Heart left ventricle (tissue), 16 donors: ENCODE measurements at places on chromosomes 16 and 17. TPM values are rescaled to one million over a fixed set of nuclear protein-coding genes. Genes with fewer than 3 reads are reported as not detected.

The KRT36 gene
- total RNA-seq, result not detected

The KCTD11 gene
- total RNA-seq, result 9.0 TPM

The MAPT gene
- 38.2 TPM for total RNA-seq

The IRX6 gene
- total RNA-seq, result 12.3 TPM

The PPP1R1B gene
- 0.56 TPM for total RNA-seq

The C16orf90 gene
- total RNA-seq, result not detected

The FBXO39 gene
- not detected for total RNA-seq

The KCNJ18 gene
- total RNA-seq, result not detected

The NPIPA5 gene
- total RNA-seq, result 10.9 TPM

The PIPOX gene
- 0.98 TPM for total RNA-seq

The ADAD2 gene
- total RNA-seq, result not detected

The BHLHA9 gene
- total RNA-seq, result not detected

The SLC16A13 gene
- 1.6 TPM for total RNA-seq

The DOC2B gene
- total RNA-seq, result 7.8 TPM

The CLEC10A gene
- total RNA-seq, result 2.6 TPM

The ARHGAP44 gene
- total RNA-seq, result 15.7 TPM

The MT1G gene
- total RNA-seq, result not detected

The MEIOB gene
- not detected for total RNA-seq

The MPRIP gene
- 686 TPM for total RNA-seq

The CLDN6 gene
- total RNA-seq, result not detected

The NOTUM gene
- 1.0 TPM for total RNA-seq

The ZNF785 gene
- 10.9 TPM for total RNA-seq

The KRTAP9-2 gene
- total RNA-seq, result not detected

The CBFA2T3 gene
- total RNA-seq, result 5.0 TPM

The CFAP97D1 gene
- not detected for total RNA-seq

The RGS11 gene
- 11.8 TPM for total RNA-seq

The RRAD gene
- total RNA-seq, result 111 TPM

The ATP2A3 gene
- 7.1 TPM for total RNA-seq

The SEC14L1 gene
- 60.3 TPM for total RNA-seq

The HS3ST4 gene
- not detected for total RNA-seq

The CAVIN1 gene
- total RNA-seq, result 300 TPM

The SOX8 gene
- 0.44 TPM for total RNA-seq

The CA4 gene
- total RNA-seq, result 17.9 TPM

The SOX15 gene
- 0.77 TPM for total RNA-seq

The WFDC1 gene
- total RNA-seq, result 3.6 TPM

The NPIPB8 gene
- not detected for total RNA-seq

The LPCAT2 gene
- total RNA-seq, result 13.6 TPM

The FAM20A gene
- 8.8 TPM for total RNA-seq

The CARD14 gene
- not detected for total RNA-seq

The GAST gene
- not detected for total RNA-seq

The ABCA10 gene
- 2.0 TPM for total RNA-seq

The PLD6 gene
- total RNA-seq, result 8.6 TPM

The SMIM22 gene
- not detected for total RNA-seq

The SPAG7 gene
- total RNA-seq, result 115 TPM

The OR3A3 gene
- total RNA-seq, result not detected

The DYNLRB2 gene
- total RNA-seq, result 2.1 TPM

The SHCBP1 gene
- 0.19 TPM for total RNA-seq
